ENCODE measurements at places on chromosomes 13 and 19. TPM values are rescaled to one million over a fixed set of nuclear protein-coding genes. Genes with fewer than 3 reads are reported as not detected.

GRCh38 chr19:38494379-38494778 is 60.9 kb downstream of the RYR1 start:
- peaks cover 2% of the 10 kb centered on the region for H3K36me3 ChIP-seq
- peaks cover 10% of the 10 kb centered on the region for H3K4me1 ChIP-seq
- H3K4me3 ChIP-seq, result no peak overlapping the region
- no peaks in the 10 kb centered on the region for H3K27me3 ChIP-seq
- peak overlapping the region; percentile 51 for H3K27ac ChIP-seq

KLF16 gene
- total RNA-seq, result 37.9 TPM

DNA sequence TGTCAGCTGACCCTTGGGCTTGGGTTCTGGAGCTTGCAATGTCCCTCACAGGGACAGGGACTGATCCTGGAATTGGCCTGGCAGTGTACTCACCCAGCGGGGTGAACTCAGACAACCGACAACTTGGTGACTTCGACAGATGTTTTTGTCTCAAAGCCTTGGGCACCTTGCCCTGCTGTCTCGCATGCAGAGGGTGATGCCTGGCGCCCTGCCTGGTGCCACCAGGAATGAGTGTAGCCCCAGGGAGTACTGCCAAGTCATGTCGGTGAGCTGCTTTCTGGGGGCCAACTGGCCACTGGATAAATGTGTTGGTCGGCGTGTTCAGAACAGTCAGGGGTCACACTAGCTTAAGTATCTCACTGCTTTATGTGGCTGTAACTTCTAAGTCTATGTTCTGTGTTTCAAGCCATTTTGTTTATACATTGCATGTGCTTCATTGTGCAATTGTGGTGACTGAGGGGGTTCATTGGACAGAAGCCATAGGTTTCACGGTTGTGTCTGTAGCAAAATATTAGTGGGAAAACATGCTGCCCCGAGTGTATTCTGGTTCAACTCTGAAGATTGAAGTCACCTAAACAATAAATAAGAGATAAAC is 96.3 kb upstream of the TNFSF11 start:
- H3K27me3 ChIP-seq, result no peaks in the 10 kb centered on the region
- no peak overlapping the region for H3K27ac ChIP-seq
- peaks cover 6% of the 10 kb centered on the region for H3K4me1 ChIP-seq
- H3K4me3 ChIP-seq, result no peak overlapping the region
- no peaks in the 10 kb centered on the region for H3K36me3 ChIP-seq

- H3K27me3 ChIP-seq, result no peaks in the 10 kb centered on the region
- no peaks in the 10 kb centered on the region for H3K4me1 ChIP-seq
- H3K36me3 ChIP-seq, result no peaks in the 10 kb centered on the region
- H3K4me3 ChIP-seq, result no peak overlapping the region
Measured at GRCh38 chr13:80921971-80922370, 581.0 kb upstream of the SPRY2 start.

DNA sequence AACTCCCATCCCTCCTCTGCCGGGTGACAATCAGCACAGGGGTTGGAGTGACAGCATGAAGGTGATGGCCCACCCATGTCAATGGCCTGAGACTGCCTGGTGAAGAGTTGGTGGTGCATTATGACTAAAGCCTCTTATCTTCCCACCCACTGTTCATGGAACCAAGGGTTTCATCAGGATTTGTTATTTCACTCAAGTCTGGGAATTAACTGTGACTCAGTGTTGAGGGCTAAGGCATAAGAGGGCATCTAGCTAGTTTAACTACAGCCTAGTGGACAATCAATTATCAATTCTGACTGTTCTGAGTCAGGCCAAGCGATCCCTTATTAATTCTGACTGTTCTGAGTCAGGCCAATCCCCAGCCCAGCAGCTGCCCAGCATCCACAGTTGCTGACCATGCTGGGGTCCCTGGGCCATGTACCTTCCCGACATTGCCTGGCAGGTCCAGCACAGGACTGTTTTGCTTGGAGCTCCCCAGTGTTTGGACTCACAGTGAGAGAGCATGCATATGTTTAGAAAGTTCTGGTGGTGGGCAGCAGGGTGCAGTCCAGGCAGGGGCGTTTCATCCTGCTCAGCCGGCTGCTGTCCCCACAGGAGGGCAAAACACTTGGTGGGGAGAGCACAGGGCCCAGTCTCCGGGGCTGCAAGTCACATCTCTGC is 65.5 kb downstream of the RASL11A start:
- H3K4me3 ChIP-seq, result no peak overlapping the region
- peaks cover 4% of the 10 kb centered on the region for H3K4me1 ChIP-seq
- H3K36me3 ChIP-seq, result peaks cover 4% of the 10 kb centered on the region
- H3K27me3 ChIP-seq, result peaks cover 40% of the 10 kb centered on the region
- no peak overlapping the region for H3K27ac ChIP-seq

NDUFA11 gene
- total RNA-seq, result 102 TPM

GRCh38 chr13:29301027-29301426 is 294.5 kb downstream of the SLC7A1 start:
- H3K27ac ChIP-seq, result no peak overlapping the region
- no peak overlapping the region for H3K4me3 ChIP-seq
- H3K36me3 ChIP-seq, result no peaks in the 10 kb centered on the region
- no peak for DNase-seq

- H3K4me1 ChIP-seq, result no peaks in the 10 kb centered on the region
- no peak for DNase-seq
- no peak overlapping the region for H3K27ac ChIP-seq
- H3K27me3 ChIP-seq, result peaks cover 32% of the 10 kb centered on the region
Measured at GRCh38 chr13:26583662-26584061, 26.2 kb downstream of the WASF3 start.

GRCh38 chr13:52780092-52780491 is 40.5 kb upstream of the CNMD start:
- no peak for DNase-seq
- no peak overlapping the region for H3K4me3 ChIP-seq
- no peaks in the 10 kb centered on the region for H3K4me1 ChIP-seq
- no peak overlapping the region for H3K27ac ChIP-seq
- H3K36me3 ChIP-seq, result no peaks in the 10 kb centered on the region

DNA sequence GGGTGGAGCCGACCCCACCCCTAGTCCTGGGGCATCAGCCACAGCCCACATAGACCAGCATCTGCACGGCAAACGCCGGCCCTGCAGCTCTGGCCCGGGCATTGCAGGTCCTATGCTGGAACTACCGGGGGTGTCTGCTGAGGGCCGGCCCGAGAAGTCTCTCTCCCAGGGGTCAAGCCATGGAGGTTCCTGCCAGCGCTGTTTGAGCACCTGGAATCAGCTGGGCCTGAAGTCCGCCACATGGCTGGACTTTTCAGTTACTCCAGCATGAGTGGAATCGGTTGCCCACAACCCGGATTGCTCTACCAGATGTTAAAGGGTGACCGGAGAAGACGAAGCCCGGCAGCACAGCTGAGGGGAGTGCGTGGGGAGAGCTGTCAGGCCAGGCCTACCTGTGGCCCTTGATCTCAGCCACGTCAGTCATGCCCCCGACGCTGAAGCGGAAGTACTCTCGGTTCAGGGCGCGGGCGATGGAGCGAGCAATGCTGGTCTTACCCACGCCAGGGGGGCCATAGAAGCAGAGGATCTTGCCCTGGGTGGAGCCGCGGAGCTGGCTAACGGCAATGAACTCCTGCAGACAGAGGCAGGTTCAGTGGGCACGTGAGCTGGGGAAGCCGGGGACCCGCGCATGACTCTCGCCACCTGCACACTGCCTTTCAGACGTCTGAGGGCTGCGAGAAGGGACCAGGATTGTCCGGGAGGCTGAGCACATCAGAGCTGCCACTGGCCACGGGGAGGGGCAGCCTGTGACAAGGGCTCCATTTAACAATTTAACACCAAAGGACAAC is 8.7 kb downstream of the RPL36 start:
- H3K36me3 ChIP-seq, result no peaks in the 10 kb centered on the region
- H3K4me1 ChIP-seq, result peaks cover 5% of the 10 kb centered on the region
- no peak for DNase-seq
- H3K4me3 ChIP-seq, result no peak overlapping the region

KLK14 gene
- 0.39 TPM for total RNA-seq

- H3K27me3 ChIP-seq, result no peaks in the 10 kb centered on the region
- H3K4me1 ChIP-seq, result peaks cover 30% of the 10 kb centered on the region
- no peak overlapping the region for H3K4me3 ChIP-seq
- peaks cover 4% of the 10 kb centered on the region for H3K36me3 ChIP-seq
Measured at GRCh38 chr19:39157997-39158389, 32.4 kb downstream of the PAK4 start.

GRCh38 chr13:100334214-100334613 is 245.3 kb downstream of the PCCA start:
- H3K4me3 ChIP-seq, result no peak overlapping the region
- H3K27me3 ChIP-seq, result no peaks in the 10 kb centered on the region
- no peak for DNase-seq
- H3K27ac ChIP-seq, result no peak overlapping the region
- no peaks in the 10 kb centered on the region for H3K4me1 ChIP-seq
- H3K36me3 ChIP-seq, result peaks cover 2% of the 10 kb centered on the region

- no peaks in the 10 kb centered on the region for H3K36me3 ChIP-seq
- H3K27ac ChIP-seq, result no peak overlapping the region
- H3K4me1 ChIP-seq, result peaks cover 9% of the 10 kb centered on the region
- no peak for DNase-seq
Measured at GRCh38 chr13:110607675-110608224, 7.6 kb upstream of the NAXD start.

DNA sequence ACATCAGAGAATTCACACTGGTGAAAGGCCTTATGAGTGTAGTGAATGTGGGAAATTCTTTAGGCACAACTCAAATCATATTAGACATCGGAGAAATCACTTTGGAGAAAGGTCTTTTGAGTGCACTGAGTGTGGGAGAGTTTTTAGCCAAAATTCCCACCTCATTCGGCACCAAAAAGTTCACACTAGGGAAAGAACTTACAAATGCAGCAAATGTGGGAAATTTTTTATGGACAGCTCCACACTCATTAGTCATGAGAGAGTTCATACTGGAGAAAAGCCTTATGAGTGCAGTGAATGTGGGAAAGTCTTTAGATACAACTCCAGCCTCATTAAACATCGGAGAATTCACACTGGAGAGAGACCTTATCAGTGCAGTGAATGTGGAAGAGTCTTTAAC is 10.1 kb downstream of the ZNF17 start:
- H3K36me3 ChIP-seq, result peaks cover 13% of the 10 kb centered on the region
- no peak for DNase-seq
- H3K4me1 ChIP-seq, result no peaks in the 10 kb centered on the region
- no peak overlapping the region for H3K4me3 ChIP-seq
- H3K27ac ChIP-seq, result no peak overlapping the region

GRCh38 chr19:17519967-17520366 is 8.5 kb downstream of the PGLS start:
- H3K27me3 ChIP-seq, result no peaks in the 10 kb centered on the region
- no peak for DNase-seq
- peaks cover 21% of the 10 kb centered on the region for H3K4me1 ChIP-seq
- H3K4me3 ChIP-seq, result no peak overlapping the region

DNA sequence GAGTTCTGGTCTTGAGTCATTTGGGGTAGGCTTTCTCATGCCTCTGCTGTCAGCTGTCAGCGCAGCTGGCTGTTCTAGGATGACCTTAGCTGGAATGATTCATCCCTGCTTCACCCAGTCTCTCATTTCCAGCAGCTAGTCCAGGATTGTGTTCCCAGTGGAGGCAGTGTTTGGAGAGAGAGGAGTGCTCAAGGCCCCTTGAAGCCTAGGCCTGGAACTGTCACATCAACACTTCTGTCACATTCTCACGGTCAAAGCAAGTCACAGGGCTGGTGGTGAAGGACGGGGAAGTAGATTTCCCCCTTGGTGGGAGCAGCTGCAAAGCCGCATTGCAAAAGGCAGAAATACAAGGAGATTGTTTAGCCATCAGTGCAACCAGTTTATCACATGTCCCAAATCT is 15.2 kb downstream of the TPT1 start:
- no peak for DNase-seq
- peaks cover 32% of the 10 kb centered on the region for H3K4me1 ChIP-seq
- H3K27ac ChIP-seq, result peak overlapping the region; percentile 81
- H3K4me3 ChIP-seq, result no peak overlapping the region
- H3K27me3 ChIP-seq, result no peaks in the 10 kb centered on the region
